SK-N-SH (cell line): ENCODE measurements at places on chromosomes 5 and 9.

GRCh38 chr9:93028448-93029006 is 30.0 kb upstream of the SUSD3 start:
- no peak for DNase-seq

GRCh38 chr5:169788168-169788567 is 151.1 kb downstream of the DOCK2 start:
- DNase-seq: no peak

DNA sequence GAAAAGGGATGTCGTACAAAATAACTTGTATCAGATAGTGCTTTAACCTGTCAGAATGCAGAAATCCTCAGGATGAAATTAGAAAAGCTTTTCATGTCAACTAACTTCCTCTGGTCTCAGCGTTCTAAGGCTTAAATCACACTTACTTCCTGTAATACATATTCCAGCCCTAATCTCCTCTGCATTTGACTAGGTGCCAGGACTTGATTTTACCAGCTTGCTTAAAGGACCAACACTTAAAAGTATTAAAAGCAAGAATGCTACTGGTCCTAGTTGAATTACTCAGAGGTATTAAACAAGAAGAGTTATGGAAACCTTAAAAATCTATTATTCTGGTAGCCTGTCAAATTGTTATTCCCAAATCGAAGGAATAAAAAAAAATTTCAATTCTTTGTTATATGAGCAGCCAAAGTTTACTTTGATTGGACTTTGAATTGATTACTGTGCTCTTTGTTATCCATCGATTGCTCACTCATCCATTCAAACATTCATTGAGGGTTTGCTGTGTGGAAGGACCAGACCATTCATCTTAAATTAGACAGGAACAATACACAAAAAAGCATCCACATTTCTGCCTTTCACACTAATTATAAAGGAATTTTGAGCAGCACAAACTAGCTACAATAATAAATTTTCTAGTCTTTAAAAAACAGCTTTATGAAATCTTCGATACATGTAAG is 108.7 kb downstream of the MUSK start:
- DNase-seq: no peak

DNA sequence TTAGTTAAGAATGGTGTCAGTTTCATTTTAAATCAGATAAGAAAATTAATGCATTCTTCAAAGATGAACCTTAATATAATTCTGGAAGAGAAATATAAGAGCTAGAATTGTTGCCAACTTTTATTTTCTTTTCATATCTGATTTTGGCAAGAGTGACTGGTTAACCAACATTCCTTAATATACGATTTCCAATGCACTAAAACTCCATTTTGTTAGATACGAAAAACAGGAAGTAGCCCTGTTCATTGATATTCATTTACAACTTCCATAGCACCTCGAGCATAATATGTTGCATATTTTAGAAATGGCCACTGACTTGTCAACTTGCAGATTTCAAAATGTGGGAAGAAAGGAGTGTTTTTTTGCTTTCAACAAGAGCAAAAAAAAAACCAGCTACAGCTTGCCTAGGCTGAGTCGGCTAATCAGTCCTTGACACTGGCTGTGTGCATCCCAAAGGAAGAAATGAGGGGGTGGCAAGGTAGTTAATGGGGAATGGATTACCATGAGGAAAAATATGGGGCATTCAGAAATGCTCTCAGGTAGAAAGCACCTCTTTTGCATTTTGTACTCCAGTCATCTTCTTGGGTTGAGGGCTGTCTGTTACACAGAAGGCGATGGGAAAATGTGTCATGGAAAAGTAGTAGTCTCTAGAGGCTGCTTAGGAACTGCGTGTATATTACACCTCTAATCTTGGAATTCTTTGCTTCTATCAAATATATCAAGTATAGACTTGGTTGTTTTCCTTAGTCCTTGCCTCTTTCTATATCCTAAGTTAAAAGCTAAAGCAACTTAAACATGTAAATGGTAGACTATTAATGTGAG is 3.9 kb downstream of the MAP3K1 start:
- no peak for DNase-seq

DNA sequence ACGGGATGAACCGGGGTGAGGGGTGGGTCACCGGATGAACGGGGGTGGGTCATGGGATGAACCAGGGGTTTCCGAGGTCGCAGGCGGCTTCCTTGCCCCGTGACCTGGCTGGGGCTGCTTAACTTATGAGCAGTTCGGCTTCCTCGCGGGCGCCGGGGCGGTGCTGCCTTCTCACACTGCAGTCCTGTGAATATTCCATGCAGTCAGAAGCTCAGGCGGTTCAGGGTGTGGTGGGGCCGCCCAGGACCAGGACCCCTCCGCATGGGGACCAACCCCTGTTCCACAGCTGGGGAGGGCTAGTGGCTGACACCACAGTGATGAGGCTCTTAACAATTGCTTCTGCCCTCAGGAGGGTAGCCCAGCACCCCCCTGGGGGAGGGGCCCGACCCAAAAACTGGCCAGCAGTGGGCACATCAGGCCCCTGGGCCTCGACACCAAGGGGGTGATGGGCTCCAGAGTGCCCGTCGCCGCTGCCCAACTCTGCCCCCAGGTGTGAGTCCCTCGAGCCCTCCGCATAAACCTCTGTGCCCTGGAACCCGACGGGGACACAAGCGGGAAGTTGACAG is 30.9 kb upstream of the SLC9A3 start:
- no peak for DNase-seq

DNA sequence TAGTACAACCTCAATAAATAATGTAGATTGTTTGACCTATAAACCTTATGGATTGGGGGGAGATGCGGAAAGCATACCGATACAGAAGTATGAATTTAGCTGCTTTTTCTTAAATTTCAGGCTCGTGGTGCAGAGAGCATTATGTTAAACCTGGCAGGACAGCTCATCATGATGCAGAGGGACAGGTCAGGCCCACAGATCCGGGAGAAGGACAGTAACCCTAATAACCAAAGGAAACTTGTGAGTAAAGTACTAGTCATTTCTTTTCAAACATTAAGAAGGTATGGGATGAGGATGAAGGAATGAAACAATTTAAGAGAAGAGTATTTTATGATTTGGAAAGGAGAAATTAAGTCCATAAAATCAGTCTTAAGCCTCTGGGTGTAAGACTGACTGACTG is 70.5 kb downstream of the ERMP1 start:
- DNase-seq: no peak
